ENCODE measurements at places on chromosomes 2 and 18.

DNA sequence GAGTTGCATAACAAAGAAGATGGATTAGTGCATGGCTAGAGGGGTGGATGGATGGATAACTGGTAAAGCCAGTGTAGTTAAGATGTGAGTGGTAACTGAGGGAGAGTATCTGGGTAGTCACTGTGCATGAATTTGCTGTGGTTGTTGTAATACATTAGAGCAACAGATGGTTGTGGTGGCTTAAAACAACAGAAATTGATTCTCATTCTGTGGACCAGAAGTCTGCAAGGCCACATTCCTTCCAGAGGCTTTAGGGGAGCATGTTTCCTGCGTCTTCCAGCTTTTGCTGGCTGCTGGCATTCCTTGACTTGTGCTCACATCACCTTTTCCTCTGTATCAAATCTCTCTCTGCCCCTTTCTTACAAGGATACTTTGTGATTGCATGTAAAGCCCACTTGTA, 155.4 kb downstream of the ASB1 start:
- no peak for DNase-seq

DNA sequence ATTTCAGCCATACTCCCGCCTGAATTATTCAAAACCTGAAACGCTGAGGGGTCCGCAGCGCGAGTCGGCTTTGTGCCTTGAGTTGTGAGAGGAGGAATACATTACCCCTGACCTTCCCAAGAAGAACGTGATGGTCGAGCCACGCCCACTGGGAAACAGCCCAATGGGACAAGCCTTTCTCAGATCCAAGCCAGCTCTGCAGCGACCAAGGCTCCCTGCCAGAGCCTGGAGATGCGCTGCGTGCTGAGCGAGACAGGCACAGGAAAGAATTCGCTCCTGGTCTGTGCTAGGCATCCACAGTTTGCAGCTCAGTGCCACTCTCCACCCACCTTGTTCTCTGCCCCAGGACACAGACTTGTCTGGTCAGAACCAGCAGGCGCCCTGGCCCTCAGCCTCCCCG, 74.1 kb upstream of the GLI2 start:
- DNase-seq: no peak

DNA sequence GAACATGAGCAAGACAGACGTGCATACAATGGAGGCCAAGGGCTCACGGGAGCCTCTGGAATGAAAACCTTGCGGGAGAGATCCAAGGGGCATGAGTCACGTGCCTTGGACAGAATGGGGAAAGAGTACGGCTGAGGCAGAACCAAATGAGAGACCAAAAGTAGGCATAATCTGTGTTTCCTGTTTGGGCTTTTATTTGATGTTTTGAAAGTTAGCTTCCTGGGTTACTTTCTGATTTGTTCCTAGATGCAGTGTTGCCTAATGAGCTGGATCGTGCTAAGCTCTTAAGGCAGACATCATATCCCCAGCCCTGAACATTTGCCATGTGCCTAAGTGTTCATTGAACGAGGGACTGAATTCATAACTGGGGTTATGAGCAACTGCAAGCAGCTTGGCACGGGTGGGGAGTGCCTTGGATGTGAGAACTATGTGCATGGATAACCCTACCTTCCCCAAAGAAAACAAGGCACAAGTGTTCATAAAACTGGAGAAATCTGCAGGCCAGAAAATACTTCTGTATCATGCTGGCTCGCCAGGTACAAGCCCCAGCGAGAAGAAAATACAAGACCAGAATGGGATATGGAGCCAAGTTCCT, 60.3 kb upstream of the RPL31 start:
- DNase-seq: peak; percentile 30

DNA sequence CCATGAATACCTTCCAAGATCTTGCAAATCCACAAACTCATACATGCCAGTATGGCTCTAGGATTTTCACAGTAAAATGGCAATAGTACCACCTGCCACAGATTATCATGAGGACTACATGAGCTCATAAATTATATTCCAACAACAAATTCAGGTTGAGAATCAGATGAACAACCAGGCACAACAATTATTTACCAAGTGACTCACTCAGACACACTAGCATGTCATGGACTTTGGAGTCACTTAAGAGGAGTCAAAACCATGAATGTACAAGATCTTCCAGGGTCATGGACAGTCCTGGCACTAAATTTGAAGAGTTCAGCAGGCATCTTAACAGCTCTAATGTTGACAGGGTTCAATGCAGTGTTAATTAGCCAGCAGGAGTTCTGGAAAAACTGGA, 34.4 kb upstream of the BZW1 start:
- no peak for DNase-seq

GRCh38 chr2:224532931-224533330, 52.2 kb downstream of the CUL3 start:
- no peak for DNase-seq

- DNase-seq: no peak
Measured at GRCh38 chr2:118661179-118661578, 186.3 kb downstream of the EN1 start.

DNA sequence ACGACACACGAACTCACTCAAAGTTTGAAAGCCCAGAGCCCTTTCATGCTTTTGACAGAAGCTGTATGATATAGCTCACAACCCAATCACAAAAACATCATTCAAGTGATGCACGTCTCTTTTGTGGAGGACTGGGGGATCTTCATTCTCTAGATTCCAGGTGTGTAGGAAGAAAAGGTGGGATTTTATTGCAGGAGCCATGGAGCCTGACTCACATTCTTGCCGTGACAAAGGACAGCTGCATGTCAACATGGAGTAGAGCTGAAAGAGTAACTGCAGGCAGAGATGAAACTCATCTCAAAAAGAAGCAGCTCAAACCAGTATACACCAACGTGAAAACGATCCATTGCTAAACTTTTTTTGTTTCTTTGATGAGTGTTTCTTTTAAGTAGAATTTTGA, 50.9 kb upstream of the PDE1A start:
- DNase-seq: no peak

DNA sequence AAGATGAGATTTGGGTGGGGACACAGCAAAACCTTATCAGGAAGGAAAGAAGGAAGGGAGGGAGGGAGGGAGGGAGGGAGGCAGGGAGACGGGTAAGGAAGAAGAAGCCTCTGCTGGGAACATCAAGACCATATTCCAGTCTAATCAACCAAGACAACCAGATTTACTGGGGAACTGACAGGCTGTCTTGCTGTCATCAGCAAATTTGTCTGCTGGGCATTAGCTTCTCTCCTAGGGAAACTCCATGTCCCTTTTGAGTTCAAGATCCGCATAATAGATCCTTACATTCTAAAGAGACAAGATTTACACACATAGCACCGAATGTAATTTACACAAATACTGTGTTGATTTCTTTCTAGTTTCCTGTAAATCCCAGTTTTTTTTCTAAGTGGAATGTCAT, 1618.9 kb upstream of the ZEB2 start:
- DNase-seq: no peak

- DNase-seq: peak; percentile 67
Measured at GRCh38 chr18:961644-962355, 57.1 kb downstream of the ADCYAP1 start.

GRCh38 chr2:128377071-128377910, 58.6 kb upstream of the HS6ST1 start:
- DNase-seq: no peak

- no peak for DNase-seq
Measured at GRCh38 chr2:65025453-65026123, 30.6 kb upstream of the CEP68 start.

GRCh38 chr2:12796657-12797056, 79.9 kb downstream of the TRIB2 start:
- DNase-seq: no peak

DNA sequence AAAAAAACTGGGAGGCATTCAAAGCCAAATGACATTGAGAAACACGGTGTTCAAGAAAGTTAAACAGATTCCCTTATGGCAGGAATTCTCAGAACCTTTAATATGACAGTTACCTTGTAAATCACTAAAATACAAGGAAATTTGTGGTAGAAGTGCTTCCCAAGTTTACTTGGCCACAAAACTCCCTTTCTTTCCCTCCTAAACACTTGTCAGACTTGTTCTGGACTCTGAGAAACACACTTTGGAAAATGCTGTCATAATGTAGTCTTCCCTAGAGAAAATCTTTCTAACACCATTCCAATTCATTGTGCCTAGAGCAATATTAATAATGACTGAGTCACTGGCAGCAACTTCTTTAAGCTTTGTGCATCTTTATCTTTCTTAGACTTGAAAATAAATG, 140.4 kb downstream of the ANKRD44 start:
- DNase-seq: no peak

- no peak for DNase-seq
Measured at GRCh38 chr2:134070281-134070741, 183.6 kb upstream of the MGAT5 start.

GRCh38 chr18:1361936-1362335, 457.3 kb downstream of the ADCYAP1 start:
- no peak for DNase-seq
